ENCODE measurements at places on chromosomes 3 and 15.

DNA sequence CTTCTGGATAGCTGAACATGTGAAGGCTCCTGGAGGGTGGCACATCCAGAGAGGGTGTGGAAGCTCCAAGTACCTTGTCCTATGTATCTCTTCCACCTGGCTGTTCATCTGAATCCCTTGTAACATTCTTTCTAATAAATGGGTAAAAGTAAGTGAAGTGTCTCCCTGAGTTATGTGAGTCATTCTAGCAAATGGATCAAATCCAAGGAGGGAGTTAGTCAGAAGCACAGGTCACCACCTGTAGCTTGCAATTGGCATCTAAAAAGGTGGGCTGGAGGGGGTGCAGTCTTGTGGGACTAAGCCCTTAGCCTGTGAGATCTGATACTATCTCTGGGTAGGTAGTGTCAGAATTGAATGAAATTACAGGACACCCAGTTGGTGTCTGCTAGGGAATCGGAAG lies 71.0 kb downstream of the WWTR1 start:
- DNase-seq = no peak

DNA sequence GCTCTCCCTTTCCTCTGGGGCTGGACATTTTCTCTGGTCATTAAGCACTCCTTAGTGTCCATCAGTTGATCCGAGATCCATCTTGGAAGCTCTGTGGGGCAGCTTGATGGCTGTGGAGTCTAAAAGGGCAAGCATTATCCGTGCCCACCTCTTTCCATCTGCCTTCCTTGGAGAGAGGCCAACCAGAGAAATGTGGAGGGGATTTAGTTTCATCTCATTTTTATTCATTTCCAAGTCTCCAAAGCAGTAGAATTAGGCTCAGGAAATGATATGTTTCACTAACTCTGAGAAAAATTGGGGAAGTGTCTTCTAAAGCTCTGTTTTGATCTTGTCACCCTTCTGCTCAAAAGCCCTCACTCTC lies 95.9 kb upstream of the KLHL25 start:
- no peak for DNase-seq

DNA sequence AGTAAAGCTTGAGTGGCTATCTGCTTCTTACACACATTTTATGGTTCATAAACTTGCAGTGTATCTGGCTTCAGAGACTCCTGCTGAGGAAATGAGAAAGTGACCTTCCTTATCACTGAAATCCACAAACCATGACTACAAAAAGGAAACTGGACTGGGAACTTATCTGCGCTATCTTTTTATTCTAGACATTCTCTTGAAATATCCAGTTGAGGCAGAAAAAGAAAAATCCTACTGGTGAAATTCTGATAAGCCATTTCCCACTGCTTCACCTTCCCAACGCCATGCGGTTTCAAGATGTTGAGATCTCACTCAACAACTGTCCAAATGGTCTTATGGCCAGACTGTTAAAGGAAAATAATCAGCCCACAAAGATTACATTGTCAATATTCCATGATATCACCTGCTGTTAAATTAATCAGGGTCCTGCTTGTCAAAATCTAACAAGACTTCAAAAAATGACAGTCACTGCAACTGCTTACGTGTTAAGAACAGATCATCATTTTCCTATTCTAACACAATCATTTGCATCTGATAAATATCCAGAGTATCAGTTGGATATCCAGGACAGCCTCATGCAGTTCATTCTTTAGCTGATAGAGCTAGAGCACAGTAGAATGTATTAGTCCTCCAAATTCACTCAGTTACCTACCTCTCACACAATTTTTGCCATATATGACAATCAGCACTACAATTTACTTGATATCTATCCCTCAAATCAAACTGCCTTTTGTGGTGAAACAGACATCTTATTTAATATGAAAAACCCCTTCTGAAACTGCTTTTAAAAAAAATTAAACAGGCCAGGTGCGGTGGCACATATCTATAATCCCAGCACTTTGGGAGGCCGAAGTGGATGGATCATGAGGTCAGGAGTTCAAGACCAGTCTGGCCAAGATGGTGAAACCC lies 538.1 kb downstream of the MAGI1 start:
- no peak for DNase-seq

DNA sequence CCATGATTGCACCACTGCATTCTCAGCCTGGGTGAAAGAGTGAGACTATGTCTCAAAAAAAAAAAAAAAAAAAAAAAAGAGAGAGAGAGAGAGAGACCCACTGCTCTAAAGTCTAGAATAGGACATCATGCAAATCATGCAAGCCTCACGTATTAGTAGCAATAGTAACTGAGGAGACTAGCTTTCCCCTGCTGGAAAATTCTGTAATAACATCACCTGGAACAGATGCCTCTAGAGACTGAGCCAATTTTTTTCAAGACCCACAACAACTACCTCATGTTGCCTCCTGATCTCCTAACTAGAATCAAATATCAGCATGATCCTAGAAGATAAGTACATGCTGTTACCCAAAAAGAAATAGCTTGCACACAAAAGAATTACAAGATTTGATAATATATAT lies 461.9 kb downstream of the AGBL1 start:
- DNase-seq = no peak

DNA sequence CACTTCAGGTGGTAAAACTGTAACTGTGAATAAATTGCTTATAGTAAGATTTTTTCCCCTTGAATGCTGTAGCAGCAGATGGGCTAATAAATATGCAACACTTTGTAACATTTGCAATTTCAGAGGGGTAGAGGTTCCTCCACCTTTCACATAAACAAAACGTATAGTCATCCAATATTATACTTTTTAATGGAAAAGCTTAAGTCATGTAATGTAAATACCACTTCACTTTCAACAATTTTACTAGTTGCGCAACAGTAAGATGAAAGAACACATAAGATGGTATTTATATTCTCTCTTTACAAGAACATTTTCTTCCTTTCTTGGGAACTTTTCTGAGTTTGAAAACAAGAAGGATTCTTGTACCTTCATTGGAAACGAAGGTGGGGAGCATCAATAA lies 56.6 kb upstream of the FAM3D start:
- no peak for DNase-seq

DNA sequence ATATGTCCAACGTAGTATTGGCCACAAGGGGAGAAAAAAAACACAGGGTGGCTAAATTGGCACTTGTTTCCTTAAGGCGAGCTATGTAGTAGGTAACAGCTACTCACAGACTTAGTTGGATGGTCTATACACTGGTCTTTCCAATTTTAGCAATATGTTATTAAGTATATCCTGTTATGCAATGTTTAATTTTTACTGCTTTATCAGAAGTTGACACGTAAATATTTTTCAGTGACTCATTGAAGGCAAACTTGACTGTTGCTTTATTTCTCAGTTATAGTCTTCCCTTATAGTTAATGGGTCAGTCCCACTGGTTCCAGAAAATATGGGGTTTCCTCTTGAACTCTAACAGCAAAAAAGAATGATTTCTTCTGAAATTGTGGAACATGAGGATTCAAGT lies 46.5 kb downstream of the ADPGK start:
- no peak for DNase-seq

GRCh38 chr3:175246766-175247165 lies 387.6 kb downstream of the NAALADL2 start:
- DNase-seq = no peak

DNA sequence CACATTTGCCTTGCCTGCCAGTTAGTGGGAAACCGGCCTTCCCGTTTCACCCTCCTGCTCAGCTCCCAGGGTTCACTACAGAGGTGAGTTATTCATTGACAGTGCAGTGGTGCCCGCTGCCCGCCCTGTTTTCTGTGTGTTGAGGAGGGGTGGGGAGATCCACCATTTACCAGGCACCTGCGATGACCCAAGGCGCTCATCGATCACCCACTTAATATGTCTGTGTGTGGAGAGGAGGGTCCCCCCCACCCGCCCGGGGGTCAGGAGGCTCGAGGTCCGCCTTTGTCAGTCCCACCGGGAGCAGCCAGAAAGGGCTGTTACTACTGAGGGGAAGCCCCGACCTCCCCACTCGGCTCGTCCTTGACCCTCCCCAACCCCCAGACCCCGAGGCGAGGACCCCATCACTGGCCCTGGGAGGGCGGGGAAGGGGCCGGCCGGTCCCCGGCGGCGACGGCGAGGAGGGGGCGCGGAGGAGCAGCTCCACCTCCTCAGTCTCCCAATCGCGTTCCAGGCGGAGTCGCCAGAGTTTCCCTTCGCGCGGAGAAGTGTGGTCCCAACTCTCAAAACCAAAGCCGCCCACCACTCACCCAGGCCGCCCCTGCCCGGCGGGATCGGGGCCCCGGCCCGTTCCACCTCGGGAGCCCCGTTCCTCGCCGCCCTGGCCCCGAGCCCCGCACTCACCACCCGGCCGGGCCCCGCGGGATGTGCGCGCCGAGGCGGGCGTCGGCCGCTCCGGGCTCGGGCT lies 1.1 kb downstream of the PLXNB1 start:
- DNase-seq = no peak

DNA sequence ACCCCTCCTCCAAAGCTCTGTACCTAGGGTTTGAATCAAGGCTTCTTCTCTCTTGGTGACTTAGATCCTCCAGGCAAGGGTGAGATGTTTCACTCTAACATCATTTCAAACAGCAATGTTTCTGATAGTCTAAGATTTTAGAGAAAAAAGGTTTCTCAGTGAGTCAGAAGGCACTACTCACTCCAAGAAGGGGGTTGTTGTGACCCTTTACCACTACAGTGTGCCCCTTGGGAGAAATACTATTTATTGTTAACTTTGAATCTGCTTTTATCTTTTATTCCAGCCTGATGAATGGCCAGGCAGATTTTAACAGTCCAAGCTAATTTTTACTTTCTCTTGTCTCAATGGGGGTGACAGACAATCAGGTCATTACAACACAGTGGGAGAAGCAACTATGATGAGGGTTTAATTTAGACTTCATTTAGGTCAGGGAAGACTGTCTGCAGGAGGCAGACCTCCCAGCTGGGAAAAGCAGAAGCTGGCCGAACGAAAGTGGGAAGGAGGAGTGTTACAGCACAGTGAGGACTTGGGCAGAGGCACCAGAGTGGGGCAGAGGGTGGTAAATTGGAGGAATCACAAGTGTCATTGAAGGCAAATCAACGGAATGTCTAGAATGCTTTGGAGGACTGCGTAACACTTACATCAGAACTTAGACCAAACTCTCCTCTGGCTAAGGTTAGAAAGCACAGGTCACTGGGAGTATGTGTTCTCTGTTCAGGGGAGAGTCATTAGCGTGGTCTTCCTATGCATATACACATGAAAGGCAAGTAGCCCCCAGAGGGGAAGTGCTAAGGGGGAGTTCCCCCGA lies 21.2 kb downstream of the ZNF860 start:
- no peak for DNase-seq

DNA sequence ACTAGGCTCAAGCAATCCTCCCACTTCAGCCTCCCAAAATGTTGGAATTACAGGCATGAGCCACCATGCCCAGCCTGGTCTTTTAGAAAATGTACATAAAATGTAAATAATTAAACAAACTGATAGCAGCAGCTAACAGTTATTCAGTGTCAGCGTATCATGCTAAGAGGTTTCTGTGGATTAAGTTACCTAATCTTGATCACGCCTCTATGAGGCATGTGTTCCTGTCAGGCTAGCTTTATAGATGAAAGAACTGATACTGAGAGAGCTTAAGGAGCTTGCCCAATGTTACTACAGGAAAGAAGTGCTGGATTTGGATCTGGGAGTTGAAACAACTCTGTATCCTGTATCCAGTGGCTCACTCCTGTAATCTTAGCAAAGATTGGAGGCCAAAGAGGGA lies 11.2 kb upstream of the MST1R start:
- DNase-seq = no peak

DNA sequence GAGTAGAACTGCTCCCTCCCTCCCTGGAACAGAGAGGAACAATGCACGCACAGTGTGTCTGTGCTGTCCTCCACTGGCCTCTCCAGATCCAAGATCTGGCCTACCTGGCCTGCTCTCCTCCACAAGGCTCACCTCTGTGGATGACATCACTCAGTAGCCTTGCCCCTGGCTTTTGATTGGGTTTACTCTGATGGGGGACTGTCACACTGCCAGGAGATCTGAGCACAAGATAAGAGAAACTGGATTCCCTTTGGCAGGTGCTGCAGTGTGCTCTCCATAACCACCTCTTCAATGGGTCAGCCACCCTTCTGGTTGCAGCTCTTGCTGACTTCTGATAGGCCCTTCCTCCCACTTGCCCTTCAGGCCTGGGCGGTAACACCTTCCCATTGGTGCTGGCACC lies 22.6 kb upstream of the ANO10 start:
- no peak for DNase-seq

GRCh38 chr15:60999771-61000170 lies 229.3 kb downstream of the RORA start:
- no peak for DNase-seq

DNA sequence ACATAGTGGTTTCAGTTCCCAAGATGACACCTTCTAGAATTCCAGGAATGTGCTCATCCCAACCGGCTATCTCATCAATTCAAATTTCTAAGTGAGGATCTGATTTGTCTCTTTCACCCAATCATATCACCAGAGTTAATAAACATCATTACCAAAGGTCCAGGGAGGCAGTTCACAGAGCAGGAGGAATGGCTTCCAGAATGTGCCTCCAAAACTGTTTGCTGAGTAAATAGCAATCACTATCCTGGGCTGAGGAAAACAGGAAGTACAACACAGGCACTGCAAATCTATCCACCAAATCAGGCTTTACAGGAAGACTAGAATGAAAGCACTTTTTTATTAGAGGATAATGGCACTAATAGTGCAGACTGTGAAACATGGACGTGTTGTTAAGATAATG lies 61.5 kb downstream of the OSBPL10 start:
- DNase-seq = no peak

- DNase-seq = no peak
These were observed 141.6 kb upstream of the KBTBD8 start for GRCh38 chr3:66856533-66856932.

- no peak for DNase-seq
These were observed 13.9 kb downstream of the PCYT1A start for GRCh38 chr3:196273655-196274054.

DNA sequence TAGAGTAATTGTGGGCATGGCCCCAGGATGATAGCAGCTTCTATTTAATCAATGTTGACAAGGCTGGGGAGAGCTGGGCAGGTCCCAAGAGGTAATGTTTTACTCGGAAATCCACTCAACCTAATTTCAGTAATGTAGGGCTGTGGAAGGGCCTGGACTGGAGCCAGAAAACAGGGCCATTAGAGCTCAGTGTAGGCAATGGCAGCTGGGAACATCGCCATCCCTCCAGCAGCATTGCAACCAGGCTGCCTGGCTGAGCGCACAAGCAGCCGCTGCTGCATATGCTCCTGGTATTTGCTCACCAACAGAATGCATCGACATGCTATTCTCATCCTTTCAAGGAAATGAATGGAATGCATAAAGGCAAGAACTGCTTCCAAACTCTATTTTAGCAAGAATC lies 90.0 kb downstream of the GAP43 start:
- no peak for DNase-seq

GRCh38 chr15:73683257-73683776 lies 866 bp upstream of the CD276 start:
- no peak for DNase-seq
